Smooth muscle cell of trachea (primary cell): ENCODE measurements at places on chromosomes 7 and 10. TPM values are rescaled to one million over a fixed set of nuclear protein-coding genes. Genes with fewer than 3 reads are reported as not detected.

The PRR15 gene
- not detected in 2 replicates for total RNA-seq

The DRGX gene
- not detected in 2 replicates for total RNA-seq

The NPFFR1 gene
- total RNA-seq: under 0.01 TPM in 1 of 2 replicates, not detected in the other

The PPP1R17 gene
- not detected in 2 replicates for total RNA-seq

The SRRM3 gene
- total RNA-seq: 0.58 and 2.8 TPM in 2 replicates

The NFE2L3 gene
- 1.2 and 5.1 TPM in 2 replicates for total RNA-seq

The OLAH gene
- not detected in 2 replicates for total RNA-seq

The DDC gene
- not detected in 2 replicates for total RNA-seq

The BICC1 gene
- total RNA-seq: 72.9 and 102 TPM in 2 replicates

The MOGAT3 gene
- total RNA-seq: not detected in 2 replicates

The TUBB8 gene
- 0.15 TPM in 1 of 2 replicates, not detected in the other for total RNA-seq

The A1CF gene
- total RNA-seq: not detected in 2 replicates

The SPDYE9 gene
- under 0.01 TPM in 1 of 2 replicates, not detected in the other for total RNA-seq

The MBL2 gene
- total RNA-seq: not detected in 2 replicates

The CYP26C1 gene
- under 0.01 TPM in 1 of 2 replicates, not detected in the other for total RNA-seq

The CLRN3 gene
- total RNA-seq: not detected in 2 replicates

The PRSS1 gene
- total RNA-seq: not detected in 2 replicates

The SEMA3E gene
- 2.2 and 6.8 TPM in 2 replicates for total RNA-seq

The AKR1C8 gene
- not detected in 2 replicates for total RNA-seq

The ETV1 gene
- 19.2 and 45.4 TPM in 2 replicates for total RNA-seq

The HHEX gene
- total RNA-seq: 8.7 and 8.8 TPM in 2 replicates

The PHKG1 gene
- total RNA-seq: 0.99 and 1.6 TPM in 2 replicates

The GSTO2 gene
- total RNA-seq: 3.8 and 7.9 TPM in 2 replicates

The AKR1C4 gene
- total RNA-seq: not detected in 2 replicates

The CCDC146 gene
- 2.2 and 3.6 TPM in 2 replicates for total RNA-seq

The LRWD1 gene
- total RNA-seq: 15.0 and 23.5 TPM in 2 replicates
